ENCODE measurements at places on chromosomes 11 and 22.

- no peak for DNase-seq
Observed at GRCh38 chr22:27991586-27992293, 72.7 kb upstream of the PITPNB start.

DNA sequence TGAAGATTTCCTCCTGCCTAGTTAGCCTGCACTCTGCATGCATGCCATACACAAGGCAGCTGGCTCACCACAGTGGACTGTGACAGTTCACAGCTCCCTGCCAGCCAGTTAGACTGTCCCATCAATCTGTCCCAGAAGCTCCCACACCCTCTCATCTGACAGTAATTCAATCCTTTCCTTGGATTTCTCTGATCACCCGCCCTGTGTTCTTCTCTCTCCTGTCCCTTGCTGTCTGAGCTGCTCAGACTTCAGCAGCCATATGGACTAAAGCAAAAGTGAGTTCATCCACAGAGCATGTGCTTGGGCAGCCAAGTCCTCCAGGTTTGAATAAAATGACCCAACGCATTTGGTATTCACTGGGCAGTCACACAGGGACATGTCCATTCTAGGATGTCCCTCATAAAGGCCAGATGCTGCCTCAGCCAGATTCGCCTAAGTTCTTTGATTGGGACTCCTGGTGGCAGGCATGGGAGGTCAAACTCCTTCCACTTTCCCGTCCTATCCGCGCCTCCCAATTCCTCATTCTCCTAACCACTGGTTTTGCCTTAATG lies 54.5 kb upstream of the ZBTB44 start:
- no peak for DNase-seq

DNA sequence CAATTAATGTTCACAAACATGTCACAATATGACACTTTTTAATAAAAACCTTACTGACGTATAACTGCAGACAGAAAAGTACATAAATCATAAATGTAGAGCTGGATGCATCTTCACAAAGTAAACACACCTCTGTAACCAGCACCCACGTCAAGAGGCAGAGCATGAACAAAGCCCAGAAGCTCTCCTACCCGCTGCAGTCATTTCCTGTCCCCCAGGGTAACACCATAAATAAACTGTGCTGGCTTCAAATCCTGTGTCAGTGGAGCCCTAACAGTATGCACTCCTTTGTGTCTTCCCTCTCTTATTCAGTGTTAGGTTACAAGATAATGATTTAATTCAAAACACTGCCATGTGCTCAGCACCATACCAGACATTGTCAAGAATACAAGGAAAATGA lies 5.7 kb downstream of the SYT13 start:
- DNase-seq, result no peak

DNA sequence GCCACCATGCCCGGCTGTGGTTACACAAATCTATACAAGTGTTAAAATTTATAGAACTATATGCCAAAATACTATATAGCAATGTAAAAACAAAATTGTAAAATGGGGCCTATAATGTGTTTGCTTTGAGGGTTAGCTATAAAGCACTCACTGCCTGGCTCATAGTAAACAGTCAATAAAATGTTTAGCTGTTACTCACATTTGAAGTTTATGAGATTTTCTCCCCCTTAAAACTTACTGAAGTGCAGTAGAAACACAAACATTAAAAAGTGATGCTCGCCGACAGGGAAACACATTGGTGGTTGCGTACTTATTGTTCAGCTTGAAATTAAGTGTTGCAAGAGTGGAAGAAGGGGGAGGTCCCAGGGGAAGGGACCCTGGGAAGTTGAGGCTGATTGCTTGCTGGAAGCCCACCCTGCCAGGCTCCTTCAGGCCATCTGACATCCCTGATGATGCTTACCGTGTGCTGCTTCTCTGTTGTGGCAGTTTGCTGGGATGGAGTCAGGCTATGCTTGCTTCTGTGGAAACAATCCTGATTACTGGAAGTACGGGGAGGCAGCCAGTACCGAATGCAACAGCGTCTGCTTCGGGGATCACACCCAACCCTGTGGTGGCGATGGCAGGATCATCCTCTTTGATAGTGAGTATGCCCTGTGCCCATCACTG lies 52.1 kb downstream of the KREMEN1 start:
- no peak for DNase-seq

GRCh38 chr11:112555491-112556364 lies 295.1 kb upstream of the PLET1 start:
- DNase-seq, result peak; percentile 10

GRCh38 chr11:127114035-127114434 lies 113.5 kb upstream of the KIRREL3 start:
- no peak for DNase-seq

GRCh38 chr11:100638648-100639047 lies 48.4 kb upstream of the ARHGAP42 start:
- DNase-seq, result no peak

GRCh38 chr11:67290801-67291200 lies 1.7 kb downstream of the ANKRD13D start:
- DNase-seq, result no peak

DNA sequence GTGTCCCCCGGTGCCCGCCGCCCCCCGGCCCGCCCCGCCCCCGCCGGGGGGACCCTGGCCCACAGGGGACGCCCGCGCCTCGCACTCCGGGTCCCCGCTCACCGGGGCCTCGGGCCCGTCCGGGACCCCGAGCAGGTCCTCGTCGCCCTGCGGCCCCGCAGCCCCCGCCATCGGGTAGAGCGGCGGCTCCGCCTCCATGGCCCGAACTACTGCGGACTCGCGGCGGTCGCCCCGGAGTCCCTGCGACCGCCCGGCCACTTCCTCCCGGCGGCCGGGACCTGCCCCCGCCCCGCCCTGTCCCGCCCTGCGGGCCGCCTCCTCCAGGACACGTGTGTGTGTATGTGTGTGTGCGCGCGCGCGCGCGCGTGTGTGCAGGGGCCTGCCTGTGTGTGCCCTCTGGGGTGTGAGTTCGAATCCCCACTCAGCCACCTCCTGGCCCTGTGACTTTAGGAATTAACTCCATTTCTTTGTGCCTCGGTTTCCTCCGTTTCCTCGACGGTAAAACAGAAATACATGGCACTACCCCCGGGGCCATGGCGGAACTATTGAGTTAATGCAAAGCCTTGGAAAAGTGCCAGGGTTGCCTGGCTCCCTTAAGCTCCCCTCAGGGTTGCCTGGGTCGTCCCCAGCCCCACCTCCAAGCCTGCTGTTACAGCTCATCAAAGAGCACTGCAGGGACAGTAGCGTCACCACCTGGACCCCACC lies at the start of gene UNC93B1:
UNC93B1 (minus strand) TSS at position 252 of the 705 bp plus-strand sequence; CDS start at position 198, 54 bp downstream.
- DNase-seq, result peak; percentile 46

DNA sequence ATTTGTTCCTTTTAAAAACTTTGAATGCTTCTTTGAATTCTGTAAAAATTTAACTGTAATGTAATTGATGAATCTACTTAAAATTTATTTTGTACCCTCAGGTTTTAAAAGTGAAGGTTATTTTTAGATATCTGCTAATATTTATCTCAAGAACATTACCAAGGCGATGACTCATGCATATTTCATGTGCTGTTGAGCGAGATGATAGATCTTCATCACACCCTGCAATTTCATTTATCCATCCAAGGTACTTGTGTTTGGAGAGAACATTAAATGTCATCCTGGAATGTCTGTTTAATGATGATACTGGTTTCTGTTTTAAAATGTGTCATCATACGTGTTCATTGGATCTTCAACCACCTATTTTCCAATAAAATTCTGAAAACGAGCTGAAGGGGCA lies 6.7 kb upstream of the OOSP4A start:
- DNase-seq, result no peak

DNA sequence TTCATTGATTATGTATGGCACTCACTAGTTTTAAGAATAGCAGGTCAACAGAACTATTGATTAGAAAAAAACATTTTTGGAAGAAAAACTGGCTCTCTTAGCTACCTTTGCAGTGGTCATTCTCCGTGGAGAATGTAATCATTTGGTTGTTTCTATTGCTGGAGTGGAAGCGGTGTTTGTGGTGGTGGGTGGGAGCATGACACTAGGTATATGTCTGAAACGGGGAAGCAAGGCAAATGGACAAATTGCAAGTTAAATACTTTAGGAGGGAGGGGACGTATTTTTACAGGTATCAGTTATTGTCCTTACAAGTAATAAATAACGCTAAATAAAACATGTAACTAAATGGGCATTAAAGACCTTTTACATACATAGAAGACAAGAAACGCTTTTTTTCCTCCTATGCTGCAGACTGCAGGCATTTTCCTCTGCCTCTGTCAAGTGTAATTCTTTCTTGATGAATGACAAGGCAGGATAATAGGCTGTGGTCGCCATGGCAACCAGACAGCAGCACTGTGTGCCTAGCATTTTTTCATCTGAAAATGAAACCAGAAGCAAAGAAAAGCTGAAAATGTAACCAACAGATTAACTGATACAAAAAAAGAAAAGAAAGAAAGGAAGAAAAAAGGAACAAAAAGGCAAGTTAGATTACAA lies 46.2 kb downstream of the BLID start:
- peak; percentile 89 for DNase-seq

DNA sequence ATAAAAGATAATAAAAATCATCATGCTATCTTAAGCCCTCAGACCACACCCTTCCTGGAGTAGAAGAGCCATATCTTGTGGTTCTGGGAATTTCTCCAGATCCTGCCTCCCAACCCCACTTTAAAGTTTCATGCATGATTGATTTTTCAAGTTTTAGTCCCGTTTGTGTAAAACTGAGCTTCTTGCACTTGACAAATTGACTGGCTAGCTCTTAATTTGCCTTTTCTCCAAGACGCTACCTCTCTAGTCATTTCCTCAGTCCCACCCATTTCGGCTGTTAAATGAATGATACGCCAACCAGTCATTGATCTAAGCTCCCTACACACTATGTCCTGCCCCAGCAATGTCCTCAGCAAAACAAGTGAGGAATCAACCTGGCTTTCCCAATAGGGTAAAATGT lies 71.8 kb upstream of the TEAD1 start:
- no peak for DNase-seq

- no peak for DNase-seq
Observed at GRCh38 chr22:42291287-42291686, 20.8 kb upstream of the TCF20 start.

GRCh38 chr11:86481399-86481798 lies 106.7 kb downstream of the CCDC81 start:
- DNase-seq, result no peak

DNA sequence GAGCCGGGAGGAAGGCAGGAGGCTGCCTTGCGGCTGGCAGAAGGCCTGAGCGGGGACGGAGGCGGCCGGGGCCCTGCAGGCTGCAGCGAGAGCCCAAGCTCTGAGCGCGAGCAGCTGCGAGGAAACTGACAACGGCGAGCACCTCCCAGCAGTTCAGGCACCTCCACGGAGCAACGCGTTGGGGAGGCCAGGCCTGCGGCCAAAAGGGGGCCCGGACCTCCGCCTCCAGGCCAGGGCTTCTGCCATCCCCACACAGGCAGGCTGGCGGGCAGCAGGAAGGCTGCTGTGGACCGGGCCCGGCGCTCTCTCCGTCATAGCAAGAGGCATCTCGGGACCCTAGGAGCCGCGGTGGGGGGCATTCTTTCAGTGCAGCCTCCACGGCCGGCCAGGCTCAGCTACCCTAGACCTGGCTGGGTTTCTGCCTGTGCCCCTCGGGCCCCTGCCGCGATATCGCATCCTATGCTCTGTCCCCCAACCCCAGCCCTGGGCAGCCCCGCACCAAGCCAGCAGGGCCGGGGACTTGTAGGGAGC lies 22.9 kb upstream of the SLC22A12 start:
- DNase-seq, result no peak

GRCh38 chr22:49789289-49790141 lies 38.2 kb downstream of the BRD1 start:
- no peak for DNase-seq

GRCh38 chr11:86741839-86742805 lies 58.2 kb upstream of the PRSS23 start:
- no peak for DNase-seq

DNA sequence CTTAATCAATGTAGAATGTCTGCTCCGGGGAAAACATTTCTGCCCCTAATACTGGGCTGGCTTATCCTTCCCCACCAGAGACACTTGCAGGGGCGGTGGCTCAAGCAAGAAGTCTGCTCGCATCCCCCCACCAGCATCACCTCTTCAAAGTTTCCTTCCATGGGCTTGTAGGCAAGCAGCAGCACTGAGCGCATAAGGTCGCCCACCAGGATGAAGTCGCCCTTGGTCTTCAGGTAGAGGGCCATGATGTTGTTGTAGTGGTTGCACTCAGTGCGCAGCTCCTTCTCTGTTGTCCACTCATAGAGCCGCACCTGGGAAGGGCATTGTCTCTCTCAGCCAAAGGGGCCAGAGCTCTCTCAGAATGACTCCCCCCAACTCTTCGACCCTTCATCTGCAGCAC lies 8.6 kb upstream of the VWCE start:
- no peak for DNase-seq

DNA sequence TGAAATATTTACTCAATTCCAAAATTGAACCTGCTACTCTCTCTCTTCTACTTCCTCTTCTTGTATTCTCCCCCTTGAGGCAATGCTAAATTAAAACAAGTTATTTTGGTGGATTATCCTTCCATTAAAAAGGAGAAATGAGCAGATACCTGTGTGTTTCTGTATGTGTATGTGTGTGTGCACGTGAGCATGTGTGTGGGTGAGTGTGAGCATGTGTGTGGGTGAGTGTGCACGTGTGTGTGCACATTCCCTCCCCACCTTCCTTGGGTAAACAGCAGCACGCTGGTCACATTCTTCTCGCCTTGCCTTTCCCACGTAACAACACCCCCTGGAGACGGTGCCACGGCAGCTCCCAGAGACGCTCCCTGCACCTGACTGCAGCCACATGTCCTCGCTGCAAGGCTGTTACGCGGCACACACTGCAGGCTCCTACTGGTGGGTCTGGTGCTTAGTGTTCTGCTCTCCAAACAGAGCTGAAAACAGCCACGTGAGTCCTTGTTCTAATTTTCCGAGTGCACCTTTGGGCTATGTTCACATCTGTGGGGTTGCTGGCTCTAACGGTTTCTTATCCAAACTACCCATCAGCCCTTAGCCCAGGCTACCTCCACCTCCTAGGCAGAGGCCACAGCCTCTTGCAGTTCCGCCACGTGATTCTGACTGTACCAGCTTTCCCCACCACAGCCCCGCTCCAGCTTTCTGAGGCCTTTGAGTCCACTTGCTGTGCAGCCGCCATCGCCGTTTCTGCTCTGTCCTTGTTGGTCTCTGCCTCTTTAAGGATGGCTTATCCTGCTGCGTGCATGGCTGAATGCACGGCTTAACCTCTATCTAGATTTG lies 123.4 kb downstream of the CTTN start:
- DNase-seq, result no peak
